Non-pigmented ciliary epithelial cell (primary cell): ENCODE measurements at places on chromosomes 7 and 10.

GRCh38 chr10:126087796-126088505, 191.6 kb downstream of the FANK1 start:
- DNase-seq = no peak

- peak; percentile 20 for DNase-seq
Observed at GRCh38 chr7:139078399-139078798, 31.1 kb downstream of the ZC3HAV1 start.

GRCh38 chr10:89153971-89154370, 53.1 kb downstream of the CH25H start:
- no peak for DNase-seq

DNA sequence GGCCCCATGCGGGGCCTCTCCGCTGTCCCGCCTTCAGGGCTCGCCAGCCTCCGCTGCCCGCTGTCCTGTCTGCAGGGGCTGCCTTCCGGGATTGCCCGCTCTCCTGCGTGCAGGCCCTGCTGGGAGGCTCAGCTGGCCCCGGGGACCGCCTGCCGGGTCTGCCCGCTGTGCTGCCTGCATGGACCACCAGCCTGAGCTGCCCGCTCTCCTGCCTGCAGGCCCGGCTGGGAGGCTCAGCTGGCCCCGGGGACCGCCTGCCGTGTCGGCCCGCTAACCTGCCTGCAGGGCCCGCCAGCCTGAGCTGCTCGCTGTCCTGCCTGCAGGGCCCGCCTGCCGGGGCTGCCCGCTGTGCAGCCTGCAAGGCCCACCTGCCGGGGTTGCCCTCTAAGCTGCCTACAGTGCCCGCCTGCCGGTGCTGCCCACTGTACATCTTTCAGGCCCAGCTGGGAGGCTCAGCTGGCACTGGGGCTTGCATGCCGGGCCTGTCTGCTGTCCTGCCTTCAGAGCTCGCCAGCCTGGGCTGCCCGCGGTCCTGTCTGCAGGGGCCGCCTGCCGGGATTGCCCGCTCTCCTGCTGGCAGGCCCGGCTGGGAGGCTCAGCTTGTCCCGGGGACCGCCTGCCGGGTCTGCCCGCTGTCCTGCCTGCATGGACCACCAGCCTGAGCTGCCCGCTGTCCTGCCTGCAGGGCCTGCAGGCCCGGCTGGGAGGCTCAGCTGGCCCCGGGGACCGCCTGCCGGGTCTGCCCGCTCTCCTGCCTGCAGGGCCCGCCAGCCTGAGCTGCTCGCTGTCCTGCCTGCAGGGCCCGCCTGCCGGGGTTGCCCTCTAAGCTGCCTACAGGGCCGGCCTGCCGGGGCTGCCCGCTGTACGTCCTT, 165.1 kb downstream of the GLRX3 start:
- no peak for DNase-seq

GRCh38 chr7:140996-141395, 51.4 kb upstream of the FAM20C start:
- no peak for DNase-seq

DNA sequence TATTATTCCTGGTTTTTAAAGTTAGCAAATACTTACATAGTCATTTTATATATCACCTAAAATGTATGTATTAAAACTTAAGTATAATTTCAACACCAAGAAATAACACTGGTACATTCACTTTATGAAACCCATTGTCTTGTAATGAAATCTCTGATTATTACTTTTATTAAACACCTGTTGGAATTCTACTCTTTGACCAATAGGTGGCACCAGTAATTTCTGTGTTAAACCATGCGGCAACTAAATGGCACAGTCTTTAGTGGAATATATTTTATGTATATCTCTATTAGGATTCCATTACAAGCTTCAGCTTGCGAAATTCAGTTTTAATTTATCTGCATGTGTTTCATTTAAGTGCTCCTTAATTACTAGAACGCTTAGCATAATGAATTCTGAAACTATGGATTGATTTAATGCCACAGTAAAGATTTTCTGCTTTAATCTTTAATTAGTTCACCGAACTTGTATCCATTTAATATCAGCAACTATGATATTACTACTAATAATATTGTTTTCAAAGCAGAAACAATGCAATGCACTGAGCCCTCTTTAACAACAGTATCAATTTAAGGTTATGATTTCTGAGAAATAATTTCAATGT, 181.3 kb downstream of the MAGI2 start:
- no peak for DNase-seq

DNA sequence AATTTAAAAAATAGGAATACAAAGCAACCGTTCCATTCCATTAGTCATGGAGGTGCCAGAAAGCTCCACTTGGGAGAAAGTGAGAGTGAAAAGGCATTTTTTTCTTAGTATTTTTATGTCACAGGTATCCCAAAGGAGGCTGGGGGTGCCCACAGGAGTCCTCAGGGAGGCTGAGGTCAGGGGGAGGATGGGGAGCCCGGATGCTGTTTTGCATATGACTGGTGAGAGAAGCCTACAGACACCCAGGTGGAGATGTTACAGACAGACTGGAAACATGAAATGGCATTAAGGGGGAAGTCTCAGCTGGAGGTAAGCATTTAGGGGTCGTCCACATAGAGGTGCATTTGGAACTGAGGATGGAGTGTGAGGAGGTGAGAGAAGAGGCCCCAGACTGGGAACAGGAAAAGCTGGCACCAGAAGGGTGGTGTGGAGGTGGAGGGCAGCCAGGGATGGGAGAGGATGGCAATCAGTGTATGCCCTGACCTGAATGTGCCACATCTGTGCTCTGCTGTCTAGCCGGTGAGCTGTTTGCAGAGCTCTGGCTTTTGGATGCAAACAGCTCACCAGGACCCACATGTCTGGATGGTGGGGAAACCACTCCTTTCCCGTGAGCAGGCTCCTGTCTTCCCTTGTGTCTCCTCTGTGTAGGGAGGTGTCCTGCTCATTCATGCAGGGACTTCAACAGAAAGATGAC, 101.1 kb downstream of the RAMP3 start:
- DNase-seq = no peak

DNA sequence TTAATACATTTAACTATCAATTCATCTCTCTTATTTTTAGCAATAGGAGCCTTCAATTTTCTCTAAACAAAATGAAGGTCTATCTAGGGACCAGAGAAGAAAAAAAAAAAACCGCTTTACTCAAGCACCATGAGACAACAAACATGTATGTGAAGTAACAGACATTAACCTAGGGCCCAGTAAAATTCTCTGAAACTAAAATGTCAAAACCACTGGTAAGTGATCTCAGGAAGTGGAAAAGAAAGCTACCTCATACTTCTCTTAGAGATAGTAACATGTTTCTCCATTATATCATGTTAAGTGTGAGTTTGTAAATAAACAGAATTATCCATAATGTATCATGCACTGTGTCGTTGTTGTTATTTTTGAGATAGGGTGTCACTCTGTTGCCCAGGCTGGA, 35.4 kb upstream of the PTER start:
- no peak for DNase-seq

- DNase-seq = no peak
Observed at GRCh38 chr7:139595806-139596205, 72.3 kb downstream of the CLEC2L start.

DNA sequence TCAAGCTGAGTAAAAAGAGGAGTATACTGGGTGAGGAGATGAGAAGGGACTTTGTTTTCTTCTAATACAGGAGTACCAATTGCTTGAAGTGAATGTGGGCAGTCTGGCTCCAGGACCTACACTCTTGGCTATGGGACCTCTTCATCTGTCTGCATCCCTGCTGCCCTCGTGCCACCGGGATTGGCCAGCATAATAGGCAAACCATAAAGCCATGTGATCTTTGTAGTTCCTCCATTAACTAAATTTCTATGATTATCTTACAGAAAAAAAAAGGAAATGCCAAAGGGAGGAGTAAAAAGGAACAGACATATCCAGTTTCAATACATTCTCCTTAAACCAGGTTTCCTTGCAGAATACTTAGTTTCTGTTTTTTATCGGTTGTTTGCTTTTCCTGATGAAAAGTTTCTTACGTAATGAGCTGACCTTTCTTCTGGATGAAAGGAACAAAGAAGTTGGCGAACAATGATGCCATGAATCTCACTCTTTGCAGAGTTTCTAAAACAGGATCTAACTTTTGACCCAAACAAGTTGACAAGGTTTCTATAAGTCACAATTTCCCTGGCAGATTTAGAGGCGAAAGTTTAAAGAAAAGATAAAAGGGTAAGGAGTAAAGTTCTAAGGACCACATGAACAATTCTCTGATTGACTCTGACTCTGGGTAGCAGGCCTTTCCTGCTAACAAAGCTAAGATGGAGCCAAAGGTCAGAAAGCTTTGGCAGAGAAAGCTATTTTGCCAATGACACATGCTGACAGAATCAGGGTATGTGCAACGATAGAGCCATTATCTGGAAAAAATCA, 54.1 kb downstream of the LAMB1 start:
- DNase-seq = peak; percentile 65

DNA sequence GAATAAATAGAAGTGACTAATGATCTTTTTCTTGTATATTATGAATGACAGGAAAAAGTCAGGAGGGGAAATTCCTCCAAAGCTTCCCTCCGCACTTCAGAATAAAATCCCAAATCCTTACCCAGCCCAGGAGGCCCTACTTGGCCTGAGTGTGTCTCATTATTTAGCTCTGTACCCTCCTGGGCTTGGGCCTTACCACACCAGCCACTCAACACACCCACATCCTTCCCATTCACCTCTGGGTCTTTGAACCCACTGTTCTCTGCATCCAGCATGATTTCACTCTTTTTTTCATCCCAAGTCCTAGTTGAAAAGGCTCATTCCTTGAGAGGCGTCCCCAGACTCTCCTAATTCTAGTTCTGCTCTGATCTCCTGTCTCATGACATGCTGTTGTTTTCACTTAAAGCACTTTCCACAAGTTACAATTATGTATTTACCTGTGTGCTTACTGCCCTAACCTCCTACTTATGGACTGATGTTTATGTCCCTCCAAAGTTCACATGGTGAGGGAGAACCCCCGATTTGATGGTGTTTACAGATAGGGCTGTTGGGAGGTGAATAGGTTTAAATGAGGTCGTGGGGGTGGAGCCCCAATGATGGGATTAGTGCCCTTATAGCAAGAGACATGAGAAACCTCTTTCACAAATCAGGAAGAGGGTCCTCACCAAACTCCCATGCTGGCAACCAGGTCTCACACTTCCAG, 6.4 kb downstream of the NOD1 start:
- DNase-seq = no peak

GRCh38 chr7:2530071-2530987, 10.8 kb downstream of the LFNG start:
- no peak for DNase-seq

DNA sequence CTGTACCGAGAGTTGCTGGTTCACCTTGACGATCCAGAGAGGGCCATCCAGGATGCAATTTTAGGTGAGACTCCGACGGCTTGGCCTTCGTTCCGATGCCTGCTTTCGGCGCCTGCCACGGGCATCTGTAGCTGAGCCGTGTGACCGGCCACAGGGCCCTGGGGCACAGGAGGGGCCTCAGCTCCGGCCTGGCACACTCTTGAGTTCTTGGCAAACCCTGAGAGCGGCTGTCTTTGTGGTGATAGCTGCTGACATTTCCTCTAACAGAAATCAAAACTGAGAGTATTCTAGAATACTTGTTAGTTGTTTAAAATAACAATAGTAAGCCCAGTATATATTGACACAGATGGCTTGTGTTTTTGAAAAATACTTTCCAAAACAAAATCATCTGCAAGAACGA, 52.2 kb upstream of the SUN1 start:
- no peak for DNase-seq

DNA sequence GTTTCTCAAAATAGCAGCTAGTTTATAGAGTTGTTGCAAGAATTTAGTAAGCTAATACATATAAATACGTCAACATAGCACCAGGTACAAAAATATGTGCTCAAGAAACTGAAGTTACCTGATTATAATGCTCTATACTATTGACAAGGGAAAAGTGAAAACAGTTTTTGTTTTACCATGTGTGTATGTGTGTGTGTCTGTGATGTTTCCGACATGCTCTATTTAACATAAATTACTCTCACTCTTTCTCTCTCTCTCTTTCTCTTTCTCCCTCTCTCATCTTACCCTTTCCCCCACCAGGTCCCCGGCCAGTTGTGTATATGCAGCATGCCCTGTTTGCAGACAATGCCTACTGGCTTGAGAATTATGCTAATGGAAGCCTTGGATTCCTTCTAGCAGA, 4.3 kb downstream of the LIPN start:
- DNase-seq = no peak

DNA sequence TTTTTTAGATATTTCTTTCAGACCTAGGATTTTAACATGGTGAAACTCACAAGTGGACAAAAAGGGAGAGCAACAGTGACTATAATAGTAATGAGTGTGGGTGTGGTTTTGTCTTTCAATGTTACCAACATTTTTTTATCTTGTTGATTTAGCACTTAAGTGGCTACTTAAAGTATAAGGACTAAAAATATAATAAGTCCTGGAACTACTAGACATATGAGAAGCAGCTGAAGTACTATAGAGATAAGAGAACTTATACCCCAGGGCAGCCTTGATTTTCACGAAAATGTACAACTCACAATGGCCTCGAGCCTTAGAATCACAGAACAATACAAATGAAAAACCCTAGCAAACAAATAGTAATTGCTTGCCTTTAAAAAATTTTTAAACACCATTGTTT, 1151.8 kb downstream of the TYW1 start:
- no peak for DNase-seq

DNA sequence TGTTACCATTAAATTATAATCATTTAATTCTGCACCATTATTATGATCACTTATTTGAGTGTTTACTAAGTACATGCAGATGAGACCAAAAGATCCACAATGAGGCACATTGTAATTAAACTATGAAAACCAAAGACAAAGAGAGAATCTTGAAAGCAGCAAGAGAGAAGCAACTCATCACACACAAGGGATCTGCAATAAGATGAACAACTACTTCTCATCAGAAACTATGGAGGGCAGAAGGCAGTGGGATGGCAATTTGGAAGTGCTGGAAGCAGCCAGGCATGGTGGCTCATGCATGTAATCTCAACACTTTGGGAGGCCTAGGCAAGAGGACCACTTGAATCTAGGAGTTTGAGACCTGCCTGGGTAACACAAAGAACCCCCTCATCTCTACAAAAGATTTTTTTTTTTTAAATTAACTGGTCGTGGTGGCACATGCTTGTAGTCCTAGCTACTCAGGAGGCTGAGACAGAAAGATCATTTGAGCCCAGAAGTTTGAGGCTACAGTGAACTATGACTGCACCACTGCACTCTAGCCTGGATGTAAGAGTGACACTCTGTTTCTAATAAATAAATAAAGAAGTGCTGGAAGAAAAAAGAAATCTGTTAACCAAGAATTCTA, 47.7 kb downstream of the CDK6 start:
- no peak for DNase-seq

DNA sequence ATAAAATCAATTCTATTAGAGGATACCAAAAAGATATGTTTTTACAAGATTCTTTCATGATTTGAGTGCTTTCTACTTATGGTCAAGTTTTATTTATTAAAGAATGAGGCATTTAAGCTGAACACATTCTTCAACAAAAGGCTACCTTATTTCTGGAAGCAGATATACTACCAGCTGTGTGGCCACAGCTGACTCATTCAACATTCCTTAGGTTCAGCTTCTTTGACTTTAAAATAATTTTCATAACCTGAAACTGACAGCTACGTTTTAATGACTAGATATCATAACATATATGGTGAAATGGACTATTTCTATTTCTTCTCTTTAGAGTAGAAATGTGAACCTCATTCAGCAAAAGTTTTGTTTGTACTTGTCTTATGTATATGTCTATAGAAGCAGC, 414.2 kb upstream of the SEMA3C start:
- peak; percentile 61 for DNase-seq
